Left renal pelvis (tissue), 4 donors: ENCODE measurements at places on chromosomes 5 and 9. TPM values are rescaled to one million over a fixed set of nuclear protein-coding genes. Genes with fewer than 3 reads are reported as not detected.

PCDH1 gene
- 23.9 TPM for polyA plus RNA-seq

VCAN gene
- polyA plus RNA-seq, result 206 TPM

F2R gene
- polyA plus RNA-seq, result 44.0 TPM

WDR38 gene
- polyA plus RNA-seq, result 0.60 TPM

PCDHA3 gene
- polyA plus RNA-seq, result 0.35 TPM

PLAC8L1 gene
- 1.1 TPM for polyA plus RNA-seq

C1QTNF3 gene
- 51.8 TPM for polyA plus RNA-seq

CTXN3 gene
- polyA plus RNA-seq, result not detected

GRCh38 chr5:2188661-2189060 lies 305.9 kb upstream of the IRX4 start:
- no peak for DNase-seq

DNA sequence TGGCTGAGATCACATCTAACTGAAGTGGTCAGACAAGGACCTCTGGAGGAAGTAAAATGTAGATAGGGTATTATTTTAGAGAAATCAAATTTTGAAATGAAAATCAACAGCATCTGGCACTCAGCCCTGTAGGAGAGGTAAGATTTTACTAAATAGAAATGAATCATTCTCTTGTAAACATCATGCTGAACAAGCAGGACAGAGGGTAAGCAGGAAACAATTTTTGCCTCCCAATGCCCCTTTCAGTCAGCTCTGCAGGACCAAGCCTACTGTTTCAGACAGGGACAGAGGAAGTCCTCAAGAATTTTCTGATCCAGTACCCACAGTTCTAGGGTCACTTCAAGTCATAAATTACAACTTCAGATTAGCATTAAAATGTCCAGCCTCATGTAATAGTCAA lies 190.1 kb downstream of the ESM1 start:
- no peak for DNase-seq

GRCh38 chr9:124256517-124257069 lies 1.2 kb upstream of the NEK6 start:
- no peak for DNase-seq

GRCh38 chr5:86570427-86571083 lies 47.2 kb upstream of the COX7C start:
- DNase-seq, result no peak

GRCh38 chr5:168339109-168339771 lies 47.8 kb downstream of the WWC1 start:
- DNase-seq, result no peak

DNA sequence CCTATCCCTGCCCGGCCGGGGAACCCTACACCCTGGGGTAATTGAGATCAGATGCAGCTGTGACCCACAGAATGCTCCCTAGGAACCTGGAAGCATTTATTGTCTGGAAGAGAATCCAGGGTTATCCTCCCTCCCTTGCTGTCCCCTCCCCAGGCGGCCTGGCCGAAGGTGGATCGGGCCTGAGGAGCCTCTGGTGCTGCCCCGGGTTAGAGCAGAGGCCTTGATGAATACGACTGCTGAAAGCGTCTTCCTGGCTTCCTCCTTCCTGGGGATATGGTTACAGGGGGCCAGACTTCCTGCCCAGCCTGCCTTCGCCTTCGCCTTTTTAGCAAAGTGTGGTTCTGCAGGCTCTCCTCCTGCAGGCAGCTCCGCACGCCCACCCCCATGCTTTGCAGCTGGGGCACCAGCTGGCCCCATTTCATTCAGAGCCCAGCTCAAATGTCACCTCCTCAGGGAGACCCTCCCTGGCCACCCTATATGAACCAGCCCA lies 22.5 kb upstream of the PTGS1 start:
- no peak for DNase-seq

- DNase-seq, result no peak
Observed at GRCh38 chr5:172159016-172159415, 29.0 kb downstream of the STK10 start.

DNA sequence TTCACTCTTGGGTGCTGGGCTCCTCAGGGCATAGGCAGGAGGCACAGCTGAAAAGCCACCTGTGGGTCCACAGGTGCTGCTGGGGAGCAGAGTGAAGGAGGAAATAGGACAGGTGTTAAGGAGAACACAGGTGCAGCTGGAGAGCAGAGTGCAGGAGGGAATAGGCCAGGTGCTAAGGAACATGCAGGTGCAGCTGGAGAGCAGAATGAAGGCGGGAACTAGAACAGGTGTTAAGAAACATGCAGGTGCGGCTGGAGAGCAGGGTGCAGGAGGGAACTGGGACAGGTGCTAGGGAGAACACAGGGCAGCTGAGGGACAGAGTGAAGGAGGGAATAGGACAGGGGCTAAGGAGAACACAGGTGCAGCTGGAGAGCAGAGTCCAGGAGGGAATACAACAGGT lies 43.8 kb upstream of the PLEKHG4B start:
- DNase-seq, result no peak

- no peak for DNase-seq
Observed at GRCh38 chr5:154262342-154262741, 71.8 kb downstream of the GALNT10 start.

DNA sequence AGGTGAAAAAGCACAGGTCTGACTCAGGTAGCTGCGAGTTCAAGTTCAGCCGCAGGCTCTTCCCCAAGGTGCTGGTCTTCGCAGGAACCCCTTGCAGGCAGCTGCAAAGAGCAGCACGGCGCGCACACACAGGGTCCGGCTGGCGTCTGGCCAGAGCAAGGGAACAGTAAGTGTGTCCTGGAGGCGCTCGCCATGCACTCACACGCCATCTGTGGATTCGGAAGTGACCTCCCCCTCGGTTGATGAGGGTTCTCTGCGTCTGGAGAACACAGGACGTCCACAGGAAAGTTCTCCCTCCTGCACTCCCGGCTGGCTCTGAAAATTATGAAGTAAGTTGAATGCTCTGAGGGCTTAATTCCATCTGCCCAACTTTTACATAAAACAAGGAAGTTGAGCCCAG lies 14.0 kb upstream of the EGFL7 start:
- no peak for DNase-seq

DNA sequence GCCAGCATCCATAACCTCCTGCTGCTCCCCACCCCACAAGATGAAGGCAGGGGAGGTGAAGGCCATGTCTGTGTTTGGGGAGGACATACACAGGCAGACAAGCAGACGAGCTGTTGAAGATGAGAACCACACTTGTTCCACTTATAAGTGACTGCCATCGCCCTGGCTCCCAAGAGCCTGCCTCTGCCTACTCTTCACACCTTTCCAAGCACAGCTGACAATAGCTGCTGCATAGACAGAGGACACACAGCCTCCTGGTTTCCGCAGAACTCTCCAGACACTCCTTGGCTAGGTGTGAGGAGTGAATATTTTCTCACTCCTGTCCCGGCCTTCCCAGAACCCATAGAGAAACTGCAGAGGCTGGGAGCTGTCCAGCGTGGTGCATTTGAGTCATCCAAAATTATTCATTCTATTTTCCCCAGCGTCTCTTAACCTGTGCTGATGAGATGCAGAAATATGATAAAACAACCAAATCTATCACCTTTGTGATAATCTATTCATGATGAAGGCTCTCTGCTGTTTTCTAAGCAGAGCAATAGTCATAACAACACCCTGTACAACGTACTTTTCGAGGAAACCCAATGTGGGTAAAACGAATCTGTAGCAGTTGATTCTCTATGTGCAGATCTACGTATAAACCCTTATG lies 24.7 kb downstream of the KLF9 start:
- DNase-seq, result no peak

DNA sequence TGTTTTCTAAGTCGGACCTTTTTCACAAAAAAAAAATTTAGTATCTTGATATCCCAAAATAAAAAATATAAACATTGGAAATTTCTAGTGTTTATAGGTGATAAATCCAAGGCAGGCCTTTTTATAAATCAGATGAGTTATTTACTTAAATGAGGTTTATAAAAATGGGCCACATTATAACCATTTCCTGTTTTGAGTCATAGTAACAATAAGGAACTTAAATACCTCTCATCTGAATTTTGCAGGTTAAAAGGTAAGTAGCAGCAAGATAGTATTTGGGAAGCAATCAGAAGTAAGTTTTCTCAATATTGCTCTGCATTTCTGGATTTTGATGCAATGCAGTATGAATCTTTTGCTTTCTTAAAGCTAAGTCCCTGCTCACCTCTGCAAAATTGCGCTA lies 3.9 kb downstream of the SPTAN1 start:
- no peak for DNase-seq
